ENCODE measurements at places on chromosomes 5 and 9.

GRCh38 chr9:137396227-137396626 is 26.7 kb downstream of the EXD3 start:
- DNase-seq = no peak

DNA sequence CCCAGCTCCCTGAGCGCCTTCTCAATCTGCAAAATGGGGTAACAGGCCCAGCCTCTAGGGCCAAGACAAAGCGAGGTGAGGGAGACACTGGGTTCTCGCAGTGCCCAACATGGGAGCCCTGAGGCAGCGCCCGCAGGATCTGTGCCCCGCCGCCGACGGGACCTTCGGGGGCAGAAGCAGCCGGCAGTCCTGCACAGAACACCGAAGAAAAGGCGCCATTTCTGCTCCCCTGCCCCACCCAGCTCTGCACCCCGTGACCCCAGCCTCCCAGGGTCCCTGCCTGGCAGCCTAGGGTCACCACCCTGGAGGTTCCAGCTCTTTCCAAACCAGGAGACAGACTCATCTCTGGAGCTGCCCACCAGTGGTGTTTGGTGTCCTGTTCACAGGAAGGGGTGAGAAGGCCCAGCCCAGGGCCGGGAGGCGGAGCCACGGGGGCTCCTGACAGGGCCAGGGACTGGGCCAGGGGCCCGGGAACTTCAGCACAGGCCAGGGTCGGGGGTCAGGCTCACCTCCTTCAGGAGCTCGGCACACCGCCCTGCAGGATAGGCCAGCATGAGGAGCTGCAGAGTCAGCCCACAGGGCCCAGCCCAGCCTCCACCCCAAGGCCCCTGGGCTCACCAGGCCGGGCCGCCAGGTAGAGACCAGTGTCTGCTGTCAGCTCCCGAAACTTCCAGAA is 3.3 kb downstream of the LCN8 start:
- DNase-seq = no peak

GRCh38 chr9:112037281-112038016 is 137.6 kb downstream of the SUSD1 start:
- peak; percentile 79 for DNase-seq

GRCh38 chr9:76176171-76176570 is 218.1 kb downstream of the RFK start:
- no peak for DNase-seq

- no peak for DNase-seq
These were observed 5.5 kb upstream of the SURF6 start for GRCh38 chr9:133341369-133342068.

DNA sequence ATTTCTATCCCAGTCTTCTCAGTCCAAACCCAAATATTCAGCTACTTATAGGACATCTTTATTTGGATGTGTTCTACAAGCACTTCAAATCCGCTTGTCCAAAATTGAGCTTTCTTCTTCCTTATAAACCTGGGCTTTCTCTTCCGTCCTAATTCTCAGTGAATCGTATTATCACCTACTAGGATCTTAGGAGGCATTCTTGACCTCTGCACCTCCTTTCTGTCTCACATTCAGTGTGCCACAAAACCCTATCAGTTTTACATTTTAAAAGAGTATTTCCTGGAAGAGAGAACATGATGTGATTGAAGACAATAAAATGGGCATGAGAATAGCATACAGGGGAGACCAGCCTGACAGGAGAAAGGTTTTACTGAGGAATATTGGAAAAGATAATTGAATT is 16.8 kb upstream of the GNE start:
- no peak for DNase-seq

DNA sequence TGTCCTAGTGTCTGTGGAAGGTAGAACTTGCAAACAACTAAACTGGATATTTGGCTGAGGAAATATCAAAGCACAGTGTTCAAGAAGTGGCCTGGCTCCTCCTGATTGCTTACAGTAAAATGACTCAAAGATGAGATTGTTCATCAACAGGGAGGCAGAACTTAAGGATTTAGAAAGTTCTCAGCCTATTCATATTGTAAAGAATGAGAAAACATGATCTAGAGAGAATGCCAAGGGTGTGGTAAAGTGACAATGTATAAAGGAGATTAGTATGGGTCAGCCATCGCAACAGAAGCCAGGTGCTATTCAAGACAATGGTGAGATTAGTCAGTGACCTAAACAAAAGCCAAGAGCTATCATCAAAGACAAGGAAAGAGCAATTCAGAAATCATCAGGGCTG is 372.3 kb downstream of the SPOCK1 start:
- DNase-seq = no peak

DNA sequence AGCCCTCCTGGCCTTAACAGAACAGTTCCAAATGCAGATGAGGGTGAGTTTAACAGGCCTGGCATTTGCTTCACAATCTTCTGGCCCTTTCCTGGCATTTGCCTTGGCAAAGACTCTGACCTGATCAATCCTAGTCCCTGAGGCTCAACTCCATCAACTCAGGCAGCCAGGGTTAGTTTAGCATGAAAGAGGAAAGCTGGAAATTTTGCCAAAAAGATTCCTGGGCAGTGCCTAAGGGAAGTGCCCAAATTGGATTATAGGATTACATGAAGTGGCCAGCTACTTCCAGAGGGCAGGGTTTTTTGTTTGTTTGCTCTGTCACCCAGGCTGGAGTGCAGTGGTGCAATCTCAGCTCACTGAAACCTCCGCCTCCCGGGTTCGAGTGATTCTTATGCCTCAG is 36.8 kb downstream of the PCDHAC2 start:
- DNase-seq = no peak
